Kidney tubule cell (primary cell): ENCODE measurements at places on chromosomes 11 and 22.

DNA sequence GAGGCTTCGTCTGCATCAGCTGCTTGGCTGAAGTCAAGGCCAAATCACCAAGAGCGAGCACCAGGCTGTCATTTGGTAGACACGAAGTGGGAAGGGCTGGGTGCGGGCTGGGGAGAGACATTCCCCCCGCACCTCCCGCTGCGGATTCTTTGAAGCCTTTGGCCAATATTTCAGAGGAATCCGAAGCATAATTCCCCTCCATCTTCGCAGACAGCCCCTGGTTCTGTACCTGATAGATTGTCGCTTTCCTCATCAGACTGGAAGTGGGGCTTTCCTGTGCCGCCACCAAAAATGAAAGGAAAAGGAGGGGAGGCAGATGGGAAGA is 15.3 kb downstream of the BLID start:
- no peak for DNase-seq

DNA sequence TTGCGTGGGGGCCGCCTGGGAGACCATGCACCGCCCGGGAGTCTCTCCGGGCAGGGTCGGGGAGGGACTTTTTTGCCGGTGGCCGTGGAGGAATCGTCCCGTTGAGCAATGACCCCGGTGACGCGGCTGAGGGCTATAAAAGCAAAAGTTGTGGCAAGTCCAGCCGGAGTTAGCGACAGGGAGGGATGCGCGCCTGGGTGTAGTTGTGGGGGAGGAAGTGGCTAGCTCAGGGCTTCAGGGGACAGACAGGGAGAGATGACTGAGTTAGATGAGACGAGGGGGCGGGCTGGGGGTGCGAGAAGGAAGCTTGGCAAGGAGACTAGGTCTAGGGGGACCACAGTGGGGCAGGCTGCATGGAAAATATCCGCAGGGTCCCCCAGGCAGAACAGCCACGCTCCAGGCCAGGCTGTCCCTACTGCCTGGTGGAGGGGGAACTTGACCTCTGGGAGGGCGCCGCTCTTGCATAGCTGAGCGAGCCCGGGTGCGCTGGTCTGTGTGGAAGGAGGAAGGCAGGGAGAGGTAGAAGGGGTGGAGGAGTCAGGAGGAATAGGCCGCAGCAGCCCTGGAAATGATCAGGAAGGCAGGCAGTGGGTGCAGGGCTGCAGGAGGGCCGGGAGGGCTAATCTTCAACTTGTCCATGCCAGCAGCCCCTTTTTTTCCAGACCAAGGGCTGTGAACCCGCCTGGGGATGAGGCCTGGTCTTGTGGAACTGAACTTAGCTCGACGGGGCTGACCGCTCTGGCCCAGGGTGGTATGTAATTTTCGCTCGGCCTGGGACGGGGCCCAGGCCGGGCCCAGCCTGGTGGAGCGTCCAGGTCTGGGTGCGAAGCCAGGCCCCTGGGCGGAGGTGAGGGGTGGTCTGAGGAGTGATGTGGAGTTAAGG is at the start of gene NEAT1:
Gene NEAT1, plus strand, starts transcription at position 166 of the 883 bp plus-strand sequence.
- peak; percentile 94 for DNase-seq

- DNase-seq: peak; percentile 80
Measured at GRCh38 chr11:68271023-68271780, 571 bp downstream of the C11orf24 start.

GRCh38 chr11:7689239-7689638 is 15.9 kb upstream of the CYB5R2 start:
- peak; percentile 14 for DNase-seq

DNA sequence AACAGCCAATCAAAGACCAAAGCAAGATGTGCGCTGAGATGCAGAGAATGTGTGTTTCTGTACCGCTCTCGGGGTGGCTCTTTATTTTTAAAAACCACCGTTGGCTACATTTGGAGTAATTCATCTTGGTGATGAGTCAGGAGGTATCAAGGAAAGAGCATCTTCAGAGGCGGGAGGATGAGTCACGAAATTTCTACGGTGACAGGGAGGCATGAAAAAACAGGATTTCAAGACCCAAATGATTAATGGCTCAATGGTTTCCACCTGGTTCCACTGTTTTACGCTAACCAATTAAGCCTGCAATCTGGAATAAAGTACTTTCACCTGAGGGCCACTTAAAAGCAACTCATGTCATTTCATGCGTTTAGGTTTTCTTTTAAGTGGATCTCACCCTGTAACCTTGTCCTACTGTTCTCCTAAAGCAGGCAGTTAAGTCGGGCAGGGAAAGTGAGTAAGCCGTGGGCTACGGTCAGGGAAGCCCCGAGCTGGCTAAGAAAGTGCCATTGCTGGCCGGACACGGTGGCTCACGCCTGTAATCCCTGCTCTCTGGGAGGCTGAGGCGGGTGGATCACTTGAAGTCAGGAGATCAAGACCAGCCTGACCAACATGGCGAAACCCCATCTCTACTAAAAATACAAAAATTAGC is 74.6 kb downstream of the CELSR1 start:
- peak; percentile 87 for DNase-seq

DNA sequence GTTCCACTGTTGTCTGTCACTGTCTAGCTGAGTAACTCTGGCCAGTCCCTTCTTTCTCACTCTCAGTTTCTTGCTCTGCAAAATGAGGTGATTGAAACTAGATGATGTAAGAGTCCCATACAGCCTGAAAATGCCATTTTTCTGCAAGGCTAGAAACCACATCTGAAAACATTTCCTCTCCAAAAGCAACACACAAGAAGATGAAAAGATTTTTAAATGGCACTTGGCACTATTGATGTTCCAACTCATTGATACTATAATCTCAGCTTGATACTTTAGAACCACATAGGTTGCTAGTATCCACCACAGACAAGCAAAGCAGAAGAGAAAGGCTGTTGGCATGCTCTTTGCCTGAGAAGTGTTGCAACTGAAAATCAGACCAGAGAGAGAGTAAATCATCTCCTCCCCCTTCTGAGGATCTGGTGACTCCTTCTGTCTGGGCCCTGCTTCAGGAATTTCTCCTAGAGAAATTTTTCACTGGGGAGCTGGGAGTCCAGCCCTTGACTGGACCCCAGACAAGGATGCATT is 1217.9 kb downstream of the LRRC4C start:
- DNase-seq: peak; percentile 1

DNA sequence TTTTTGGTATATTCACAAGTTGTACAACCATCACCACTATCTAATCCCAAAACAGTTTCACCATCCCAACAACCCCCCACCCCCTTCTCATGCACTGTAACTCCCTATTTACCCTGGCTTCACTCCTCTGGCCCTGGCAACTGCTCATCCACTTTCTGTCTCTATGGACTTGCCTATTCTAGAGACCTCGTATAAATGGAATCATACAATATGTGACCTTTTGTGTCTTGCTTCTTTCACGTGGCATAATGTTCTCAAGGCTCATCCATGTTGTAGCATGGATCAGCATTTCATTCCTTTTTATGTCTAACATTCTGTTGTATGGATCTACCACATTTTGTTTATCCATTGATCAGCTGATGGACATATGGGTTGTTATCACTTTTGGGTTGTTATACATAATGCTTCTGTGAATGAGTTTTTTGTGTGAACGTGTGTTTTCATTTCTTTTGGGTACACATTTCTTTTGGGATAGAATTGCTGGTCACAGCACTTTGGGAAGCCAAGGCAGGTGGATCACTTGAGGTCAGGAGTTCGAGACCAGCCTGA is 46.1 kb downstream of the GDPD5 start:
- no peak for DNase-seq

DNA sequence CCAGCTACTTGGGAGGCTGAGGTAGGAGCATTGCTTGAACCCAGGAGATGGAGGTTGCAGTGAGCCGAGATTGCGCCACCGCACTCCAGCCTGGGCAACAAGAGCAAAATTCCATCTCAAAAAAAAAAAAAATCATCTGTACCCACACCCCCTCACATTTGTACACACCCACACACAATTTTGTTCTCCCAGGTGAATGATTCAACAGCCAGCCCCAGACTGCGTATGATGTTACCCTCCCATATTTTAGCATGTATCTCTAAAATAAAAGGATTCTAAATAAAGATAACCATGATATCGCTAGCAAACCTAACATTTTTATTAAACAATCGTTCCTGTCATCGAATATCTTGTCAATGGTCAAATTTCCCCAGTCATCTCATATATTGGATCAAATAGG is 65.8 kb downstream of the BRD1 start:
- no peak for DNase-seq

DNA sequence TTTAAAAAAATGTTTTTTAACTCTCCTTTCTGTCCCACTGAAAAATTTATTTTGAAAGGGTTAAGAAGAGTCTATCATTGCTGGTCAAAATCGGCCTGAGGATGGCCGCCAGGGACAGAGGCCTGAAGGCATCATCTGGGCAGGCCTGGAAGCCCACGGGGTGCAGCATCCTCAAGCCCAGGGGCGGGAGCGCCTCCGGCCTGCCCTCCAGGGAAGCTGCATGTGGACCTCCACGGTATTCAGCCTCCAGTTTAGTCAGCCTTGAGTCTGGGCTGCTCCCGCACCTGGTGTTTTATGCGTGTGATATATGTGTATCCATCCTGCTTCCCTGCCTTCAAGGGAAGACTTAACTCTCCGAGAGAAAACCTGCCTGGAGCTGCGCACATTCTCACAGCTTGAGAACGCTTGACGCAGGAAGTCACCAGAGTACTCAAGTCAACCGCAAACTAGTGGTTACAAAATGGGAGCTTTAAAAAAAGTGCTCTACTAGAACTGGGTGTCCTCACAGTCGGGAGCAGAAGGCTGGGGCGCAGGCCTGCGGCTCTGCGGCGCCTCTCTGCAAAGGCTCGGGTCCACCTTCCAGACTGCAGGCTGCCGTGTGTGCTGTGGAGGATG is 13.6 kb upstream of the BID start:
- DNase-seq: no peak

GRCh38 chr11:89184021-89184420 is 6.3 kb downstream of the TYR start:
- DNase-seq: peak; percentile 6

DNA sequence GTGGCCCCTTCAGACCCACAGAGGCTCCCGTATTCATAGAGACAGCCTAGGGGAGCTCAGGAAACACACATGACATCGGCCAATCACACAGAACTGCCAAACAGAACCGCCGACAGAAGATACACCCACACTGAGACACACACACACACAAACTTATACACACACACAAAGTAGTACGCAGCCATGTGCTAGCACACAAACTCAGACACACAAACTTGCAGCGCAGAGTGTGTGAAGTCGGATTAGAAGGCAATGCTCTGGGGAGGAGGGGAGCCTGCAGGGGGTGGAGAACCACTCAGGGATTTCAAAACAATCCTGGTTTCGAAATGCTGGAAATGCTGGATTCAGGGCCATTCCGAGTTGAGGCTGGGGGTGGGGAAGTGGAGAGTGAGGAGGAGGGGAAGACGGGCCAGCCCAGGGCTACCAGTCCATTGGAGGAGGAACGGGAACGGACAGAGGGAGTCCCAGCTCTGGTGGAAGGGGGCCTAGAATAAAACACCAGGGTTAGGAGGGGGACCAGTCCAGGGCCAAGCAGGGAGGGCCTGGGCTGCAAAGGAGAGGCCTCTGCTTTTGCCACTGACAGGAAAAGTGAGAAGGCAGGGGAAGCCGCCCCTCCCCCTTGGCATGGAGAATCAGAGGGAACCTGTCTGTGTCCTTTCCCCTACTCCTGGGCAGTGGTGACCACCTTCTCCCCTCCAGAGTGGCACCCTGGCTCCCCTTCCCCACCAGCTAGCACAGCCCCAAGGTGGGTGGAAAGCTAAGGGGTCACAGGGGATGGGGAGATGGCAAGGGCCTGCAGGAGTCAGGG is 4.4 kb downstream of the BCL9L start:
- peak; percentile 68 for DNase-seq

DNA sequence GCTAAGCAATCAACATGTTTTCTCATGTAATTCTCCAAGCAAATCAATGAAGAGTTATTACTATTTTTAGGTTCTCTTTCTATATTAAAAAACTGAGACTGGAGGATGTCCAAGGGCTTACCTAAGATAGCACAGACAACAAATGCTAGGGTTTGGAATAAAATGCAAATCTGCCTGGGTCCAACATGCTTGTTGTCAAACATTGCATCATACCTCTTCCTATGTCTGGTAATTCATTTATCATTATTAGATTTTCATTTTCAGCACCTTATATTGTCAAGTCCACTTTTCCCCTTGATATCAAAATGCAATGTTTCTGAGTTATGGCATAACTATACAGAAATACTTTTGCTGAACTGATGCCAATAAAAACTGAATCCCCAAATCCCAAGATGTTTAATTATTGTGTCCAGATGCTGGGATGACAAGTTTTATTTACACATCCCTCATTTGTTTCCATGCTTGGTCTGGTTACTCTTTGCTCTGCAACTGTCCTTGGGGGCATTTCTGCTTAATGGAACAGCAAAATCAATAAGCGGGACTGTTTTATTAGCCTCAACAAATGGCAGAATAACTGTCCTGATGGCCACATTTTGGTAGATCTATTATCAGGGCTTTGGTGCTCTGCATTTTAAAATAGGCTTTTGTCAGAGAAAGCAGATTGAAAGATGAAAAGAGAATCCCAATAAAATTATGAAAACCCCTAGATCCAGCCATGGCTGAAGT is 86.0 kb downstream of the C11orf87 start:
- no peak for DNase-seq

- DNase-seq: no peak
Measured at GRCh38 chr11:70873736-70874412, 378.5 kb downstream of the SHANK2 start.

- no peak for DNase-seq
Measured at GRCh38 chr22:45667486-45667885, 4.1 kb upstream of the ATXN10 start.

DNA sequence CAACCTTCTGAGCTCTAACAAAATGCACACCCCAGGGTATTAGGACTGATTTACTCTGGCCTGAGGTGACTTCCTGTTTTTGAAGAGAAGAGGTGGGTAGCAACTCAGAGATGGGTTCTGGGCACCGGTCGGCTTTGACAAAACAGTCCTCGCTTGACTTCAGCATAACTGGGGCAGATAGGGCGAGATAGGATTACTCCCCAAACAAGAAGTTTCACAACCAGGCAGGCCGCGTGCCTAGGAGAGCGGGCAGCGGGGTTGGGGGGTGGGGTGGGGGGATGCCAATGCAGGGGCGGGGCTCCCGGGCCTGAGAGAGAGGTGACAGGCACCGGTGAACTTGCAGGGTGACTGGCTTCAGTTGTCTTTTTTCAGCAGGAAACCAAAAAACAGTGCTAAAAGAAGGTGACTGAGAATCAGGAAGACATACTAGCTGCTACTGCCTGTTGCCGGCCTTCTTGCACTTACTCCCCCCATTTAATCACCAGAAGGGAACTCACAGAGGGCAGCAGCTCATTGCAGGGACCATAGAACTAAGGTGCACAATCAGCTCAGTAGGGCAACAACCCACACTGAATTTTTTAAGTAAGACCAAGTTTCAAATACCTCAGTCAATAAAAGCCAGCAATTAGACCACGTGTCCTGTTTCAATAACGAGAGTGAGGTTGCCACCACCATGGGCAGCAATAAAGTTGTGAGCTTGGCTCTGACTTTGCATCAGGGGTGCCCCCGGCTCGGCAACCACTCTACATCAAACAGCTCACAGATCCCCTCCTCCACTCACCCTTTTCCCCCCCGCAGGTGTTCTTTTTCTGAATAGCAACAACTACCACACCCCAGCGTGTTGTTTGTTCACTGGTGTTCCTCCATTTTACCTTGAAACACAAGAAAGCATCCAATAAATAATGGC is 37.2 kb upstream of the ETS1 start:
- peak; percentile 29 for DNase-seq
